HepG2 (cell line): ENCODE measurements at places on chromosomes 7 and 10. TPM values are rescaled to one million over a fixed set of nuclear protein-coding genes. Genes with fewer than 3 reads are reported as not detected.

The PNLIP gene
- total RNA-seq: not detected in 2 replicates

The MRPS16 gene
- total RNA-seq: 135 and 189 TPM in 2 replicates

The ANXA7 gene
- total RNA-seq: 89.0 and 139 TPM in 2 replicates

The GJC3 gene
- 0.66 and 0.75 TPM in 2 replicates for total RNA-seq

The REPIN1 gene
- 86.4 and 108 TPM in 2 replicates for total RNA-seq

The MEIG1 gene
- not detected in 2 replicates for total RNA-seq

The CALML5 gene
- not detected in 2 replicates for total RNA-seq

The FOXP2 gene
- 0.04 TPM in 1 of 2 replicates, not detected in the other for total RNA-seq

The NEBL gene
- not detected in 2 replicates for total RNA-seq

DNA sequence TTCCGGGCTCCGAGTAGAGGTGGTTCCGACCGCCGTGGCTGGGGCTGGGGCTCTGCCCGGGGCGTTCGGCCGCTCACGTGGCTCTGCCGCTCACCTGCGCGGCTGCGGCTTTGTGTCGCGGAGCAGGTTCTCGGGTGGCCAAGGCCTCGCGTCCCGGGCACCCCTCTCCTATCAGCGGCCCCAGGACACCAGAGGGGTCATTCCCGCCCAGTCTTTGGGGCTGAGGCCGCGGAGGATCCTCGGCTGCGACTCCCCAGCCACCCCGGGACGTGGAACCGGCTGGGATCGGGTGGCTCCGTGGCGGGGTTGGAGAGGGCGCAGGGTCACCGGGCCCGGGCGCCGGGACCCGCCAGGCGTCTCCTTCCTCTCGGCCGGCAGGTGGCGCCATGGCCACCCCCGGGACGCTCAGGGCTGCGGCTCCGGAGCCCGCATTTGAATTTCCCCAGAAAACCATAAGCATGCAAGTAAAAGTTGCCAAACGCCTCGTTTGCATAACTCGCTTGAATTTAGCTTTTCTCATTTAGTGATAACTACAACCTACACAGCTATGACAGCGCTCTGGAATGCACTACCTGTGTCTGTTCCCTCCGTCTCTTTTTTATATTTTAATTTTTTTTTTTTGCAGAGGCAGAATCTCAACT is 1.2 kb downstream of the COL26A1 start:
- DNase-seq: peak; percentile 55

- no peak for DNase-seq
Observed at GRCh38 chr10:88508796-88509195, 74.3 kb downstream of the RNLS start.

DNA sequence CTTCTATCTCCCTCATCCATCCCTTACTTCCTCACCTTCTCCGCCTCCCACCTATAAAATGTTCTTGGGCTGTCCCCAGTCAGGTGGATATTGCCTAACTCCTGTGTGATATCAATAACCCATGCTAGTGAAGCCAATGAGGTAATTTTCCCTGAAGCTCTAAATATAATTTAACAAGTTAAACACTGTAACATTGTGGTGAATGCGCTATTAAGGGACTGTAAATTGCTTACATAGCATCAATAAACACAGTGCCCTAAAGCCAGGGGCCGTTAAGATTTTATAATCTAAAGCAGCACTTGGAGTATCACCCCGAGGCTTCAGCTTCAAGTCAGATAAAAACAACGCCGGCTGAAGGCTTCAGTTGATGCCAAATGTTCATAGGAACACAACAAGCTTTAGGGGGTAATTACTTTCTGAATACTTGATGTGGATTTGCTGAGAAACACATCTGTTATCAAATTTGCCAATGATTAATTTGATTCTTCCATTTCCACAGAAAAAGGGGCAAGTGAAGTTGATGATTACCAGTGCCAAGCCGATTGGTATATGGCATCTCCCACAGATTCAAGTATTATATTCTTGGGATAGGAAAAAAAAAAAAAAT is 138.4 kb downstream of the CREB5 start:
- DNase-seq: no peak

- DNase-seq: no peak
Observed at GRCh38 chr7:84154991-84155781, 39.4 kb downstream of the SEMA3A start.

DNA sequence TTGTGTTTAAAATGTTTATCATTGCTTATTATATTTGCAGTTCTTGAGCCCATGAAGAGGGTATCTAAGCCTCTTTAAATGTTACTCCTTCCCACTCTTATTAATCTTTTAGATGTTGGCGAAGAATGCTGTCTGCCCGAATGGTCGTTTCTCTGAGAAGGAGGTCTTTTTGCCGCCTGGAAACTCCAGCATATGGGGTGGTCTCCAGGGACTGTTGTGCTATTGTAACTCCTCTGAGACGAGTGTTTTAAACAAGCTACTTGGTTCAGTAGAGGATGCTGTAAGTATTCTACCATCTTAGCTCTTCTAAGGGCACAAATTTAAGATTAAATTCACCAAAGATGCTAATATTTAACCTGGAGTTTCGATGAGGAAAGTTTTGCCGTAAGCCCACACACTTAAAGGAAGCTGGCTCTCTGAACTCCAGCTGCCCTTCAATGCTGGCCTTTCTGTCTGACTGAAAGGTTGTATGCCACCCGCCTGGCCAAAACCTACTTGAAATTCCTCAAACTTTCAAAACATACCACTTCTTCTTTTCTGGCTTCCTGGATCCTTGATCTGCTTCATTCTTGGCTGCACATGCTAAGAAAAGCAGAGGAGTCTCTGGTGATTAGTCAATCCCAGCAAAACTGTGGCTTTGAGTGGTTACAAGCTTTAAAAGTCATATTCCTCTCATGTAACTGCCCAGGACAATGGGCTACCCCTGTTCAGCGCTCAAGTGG is 74.7 kb downstream of the ABCA13 start:
- no peak for DNase-seq

- no peak for DNase-seq
Observed at GRCh38 chr7:65892161-65892560, 19.3 kb downstream of the VKORC1L1 start.

DNA sequence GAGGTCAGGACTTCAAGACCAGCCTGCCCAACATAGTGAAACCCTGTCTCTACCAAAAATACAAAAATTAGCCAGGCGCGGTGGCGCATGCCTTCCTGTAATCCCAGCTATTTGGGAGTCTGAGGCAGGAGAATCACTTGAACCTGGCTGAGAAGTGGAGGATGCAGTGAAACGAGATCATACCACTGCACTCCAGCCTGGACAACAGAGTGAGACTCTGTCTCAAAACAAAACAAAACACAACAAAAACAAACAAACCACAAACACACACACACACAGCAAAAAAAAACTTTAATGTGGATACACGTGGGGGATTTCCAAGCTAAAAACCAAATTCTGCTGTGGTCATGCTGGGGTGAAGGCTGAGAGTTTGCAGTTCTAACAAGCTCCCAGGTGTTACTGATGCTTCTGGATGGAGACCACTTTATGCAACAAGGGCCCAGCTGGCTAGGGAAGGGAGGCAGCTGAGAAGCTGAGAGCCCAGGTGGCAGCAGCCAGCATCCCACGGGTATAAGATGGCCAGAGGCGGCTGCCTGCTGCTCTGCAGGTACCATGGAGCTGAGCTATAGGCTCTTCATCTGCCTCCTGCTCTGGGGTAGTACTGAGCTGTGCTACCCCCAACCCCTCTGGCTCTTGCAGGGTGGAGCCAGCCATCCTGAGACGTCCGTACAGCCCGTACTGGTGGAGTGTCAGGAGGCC is at the start of gene ZP3:
ZP3 (plus strand) TSS at position 538 of the 699 bp plus-strand sequence; CDS start at position 553, 15 bp downstream.
- no peak for DNase-seq

DNA sequence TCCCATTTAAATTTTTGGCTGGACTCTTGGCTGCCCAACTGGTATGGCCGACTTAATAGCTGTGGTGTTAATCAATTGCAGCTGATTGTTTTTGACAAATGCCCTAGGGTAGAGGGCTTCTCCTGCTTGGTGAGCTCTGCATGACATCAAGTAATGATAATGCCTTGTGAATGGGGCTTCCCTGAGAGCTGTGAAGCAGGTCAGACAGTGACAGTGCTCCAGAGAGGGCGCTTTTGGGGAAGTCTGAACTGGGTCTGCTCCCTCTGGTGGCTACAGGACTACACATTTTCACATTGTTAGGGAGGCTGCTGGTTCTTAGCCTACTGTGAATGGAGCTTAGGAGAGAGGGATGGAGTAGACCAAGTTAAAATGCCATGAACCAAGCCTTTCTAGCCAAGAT is 98.8 kb downstream of the SDK1 start:
- peak; percentile 73 for DNase-seq

DNA sequence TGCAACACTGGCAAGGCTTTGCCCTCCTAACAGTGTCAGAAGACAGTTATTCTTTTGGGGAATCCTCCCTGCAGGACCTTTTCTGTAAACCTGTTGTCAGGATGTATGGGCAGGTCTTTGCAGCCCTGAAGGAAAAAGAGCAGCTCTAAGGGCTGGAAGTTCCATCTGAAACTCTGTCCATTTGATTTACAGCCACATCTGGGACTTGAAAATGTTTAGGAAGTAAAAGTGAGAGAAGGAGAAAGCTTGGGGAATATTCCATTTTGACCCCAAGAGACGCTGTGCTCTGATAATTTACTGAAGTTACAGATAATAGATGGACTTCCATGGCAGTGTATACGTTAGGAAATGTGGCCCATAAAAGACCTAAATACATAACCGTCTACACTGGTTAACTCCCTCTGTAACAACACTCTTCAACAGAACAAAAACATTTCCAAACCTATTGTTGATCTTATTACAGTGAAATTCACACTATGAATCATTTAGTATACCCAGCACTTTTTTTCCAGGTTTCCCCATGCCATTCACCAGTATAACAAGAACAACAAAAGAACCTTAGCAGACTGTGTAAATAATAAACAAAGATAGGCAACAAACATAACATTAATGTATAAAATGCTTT is 89.1 kb downstream of the KIAA1549 start:
- DNase-seq: no peak

GRCh38 chr10:11478807-11479206 is 132.6 kb downstream of the USP6NL start:
- no peak for DNase-seq

GRCh38 chr7:32289651-32290414 is 200.3 kb downstream of the LSM5 start:
- no peak for DNase-seq

GRCh38 chr10:5977471-5978229 is at the start of gene IL15RA:
Gene IL15RA (minus strand): TSS chr10:5977543. CDS start chr10:5977492, 51 bp downstream.
- peak; percentile 24 for DNase-seq

- DNase-seq: peak; percentile 13
Observed at GRCh38 chr7:131753620-131754222, 197.3 kb upstream of the PODXL start.
